ENCODE measurements at places on chromosomes 2 and 18.

DNA sequence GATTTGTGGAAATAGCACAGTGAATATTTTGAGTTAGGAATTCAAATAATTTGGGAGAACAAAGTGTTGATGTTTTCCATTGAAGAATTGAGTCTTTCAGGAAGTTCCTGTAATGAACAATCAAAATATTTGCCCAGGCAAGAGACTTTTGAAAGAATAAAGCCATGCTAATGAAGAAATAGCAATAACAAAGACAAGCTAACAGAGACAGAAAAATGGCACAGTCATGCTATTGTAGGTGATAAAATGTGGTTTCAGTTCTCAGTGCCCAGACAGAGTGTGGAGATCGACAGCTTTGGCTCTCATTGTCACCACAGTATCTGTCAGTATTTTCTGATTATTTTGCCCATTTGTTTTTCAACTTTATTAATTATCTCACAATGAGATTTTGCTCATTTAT lies 490.8 kb upstream of the PIK3C3 start:
- no peak for DNase-seq

GRCh38 chr2:171342067-171342413 lies 91.8 kb downstream of the METTL8 start:
- no peak for DNase-seq

GRCh38 chr18:70046796-70047195 lies 99.1 kb upstream of the CD226 start:
- no peak for DNase-seq

DNA sequence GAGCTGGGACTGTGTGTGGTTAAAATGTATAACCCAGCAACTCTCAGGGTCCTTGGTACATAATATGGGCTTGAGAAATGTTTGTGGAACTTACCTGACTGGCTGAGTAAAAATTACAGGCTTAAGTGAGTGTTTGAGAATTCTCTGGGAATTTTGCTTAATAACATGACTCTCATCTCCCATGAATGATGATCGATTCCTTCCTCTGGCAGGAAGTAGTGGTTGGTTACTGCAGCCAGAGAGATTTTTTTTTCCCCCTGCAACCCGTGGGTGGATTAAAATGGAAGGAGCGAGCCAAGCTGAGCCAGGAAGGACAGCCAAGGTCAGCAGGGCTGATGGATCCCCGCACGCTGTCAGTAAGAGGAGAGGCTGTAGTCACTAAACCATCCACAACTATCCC lies 40.6 kb upstream of the RFX8 start:
- no peak for DNase-seq

- DNase-seq = no peak
Measured at GRCh38 chr2:229210641-229211040, 60.4 kb downstream of the PID1 start.

DNA sequence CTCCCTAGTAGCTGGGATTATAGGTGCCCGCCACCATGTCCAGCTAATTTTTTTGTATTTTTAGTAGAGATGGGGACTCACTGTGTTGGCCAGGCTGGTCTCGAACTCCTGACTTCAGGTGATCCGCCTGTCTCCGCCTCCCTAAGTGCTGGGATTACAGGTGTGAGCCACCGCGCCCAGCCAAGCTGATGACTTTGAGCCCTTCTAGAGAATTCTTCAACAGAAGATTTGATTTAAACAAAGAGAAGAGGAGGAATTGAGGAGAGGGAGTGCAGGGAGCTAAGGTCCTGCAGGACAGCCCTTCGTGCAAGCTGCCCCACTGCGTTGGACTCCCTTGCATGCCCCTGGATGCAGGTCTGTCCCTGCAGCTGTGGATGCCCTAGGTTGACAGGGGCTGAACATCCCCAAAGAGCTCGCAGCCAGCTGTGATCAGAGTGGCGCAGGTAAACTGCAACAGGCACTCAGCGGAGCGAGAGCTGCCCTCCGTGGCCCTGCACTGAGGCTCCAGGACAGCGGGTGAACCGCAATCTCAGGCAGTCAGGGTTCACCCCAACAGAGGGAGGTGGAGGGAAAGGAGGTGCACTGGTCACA lies 13.7 kb downstream of the ADRA2B start:
- no peak for DNase-seq

- no peak for DNase-seq
Measured at GRCh38 chr2:55351672-55352071, 68.0 kb downstream of the CCDC88A start.

- no peak for DNase-seq
Measured at GRCh38 chr2:75707901-75708300, 2.8 kb downstream of the GCFC2 start.

- DNase-seq = no peak
Measured at GRCh38 chr2:236525411-236525997, 44.1 kb upstream of the ACKR3 start.

DNA sequence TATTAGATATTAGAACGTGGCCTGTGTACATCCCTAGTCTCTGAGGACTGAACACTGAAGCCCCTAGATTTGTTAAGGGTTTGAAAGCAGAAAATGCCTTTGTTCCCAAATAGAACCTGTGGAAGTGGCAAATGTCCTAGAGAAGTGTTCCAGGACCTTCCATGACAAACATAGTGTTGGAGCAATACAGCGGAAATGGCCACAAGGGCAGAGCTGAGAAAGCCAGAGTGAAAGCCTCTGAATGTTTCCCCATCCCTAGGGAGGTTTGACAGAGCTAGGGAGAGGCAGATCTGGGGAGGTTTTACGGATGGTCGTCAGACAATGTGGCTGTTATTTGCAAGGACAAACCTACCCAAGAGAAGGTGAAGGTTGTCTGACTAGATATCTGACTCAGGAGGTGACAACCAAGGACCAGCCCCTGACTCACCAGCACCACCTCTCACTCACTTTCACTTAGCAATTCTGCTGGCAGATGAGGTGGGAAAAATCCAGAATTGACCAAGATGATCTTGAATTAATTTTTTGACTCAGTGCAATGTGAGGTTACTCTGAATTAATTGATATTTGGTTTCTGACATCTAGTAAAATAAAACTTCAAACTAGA lies 24.1 kb downstream of the RBM43 start:
- no peak for DNase-seq

DNA sequence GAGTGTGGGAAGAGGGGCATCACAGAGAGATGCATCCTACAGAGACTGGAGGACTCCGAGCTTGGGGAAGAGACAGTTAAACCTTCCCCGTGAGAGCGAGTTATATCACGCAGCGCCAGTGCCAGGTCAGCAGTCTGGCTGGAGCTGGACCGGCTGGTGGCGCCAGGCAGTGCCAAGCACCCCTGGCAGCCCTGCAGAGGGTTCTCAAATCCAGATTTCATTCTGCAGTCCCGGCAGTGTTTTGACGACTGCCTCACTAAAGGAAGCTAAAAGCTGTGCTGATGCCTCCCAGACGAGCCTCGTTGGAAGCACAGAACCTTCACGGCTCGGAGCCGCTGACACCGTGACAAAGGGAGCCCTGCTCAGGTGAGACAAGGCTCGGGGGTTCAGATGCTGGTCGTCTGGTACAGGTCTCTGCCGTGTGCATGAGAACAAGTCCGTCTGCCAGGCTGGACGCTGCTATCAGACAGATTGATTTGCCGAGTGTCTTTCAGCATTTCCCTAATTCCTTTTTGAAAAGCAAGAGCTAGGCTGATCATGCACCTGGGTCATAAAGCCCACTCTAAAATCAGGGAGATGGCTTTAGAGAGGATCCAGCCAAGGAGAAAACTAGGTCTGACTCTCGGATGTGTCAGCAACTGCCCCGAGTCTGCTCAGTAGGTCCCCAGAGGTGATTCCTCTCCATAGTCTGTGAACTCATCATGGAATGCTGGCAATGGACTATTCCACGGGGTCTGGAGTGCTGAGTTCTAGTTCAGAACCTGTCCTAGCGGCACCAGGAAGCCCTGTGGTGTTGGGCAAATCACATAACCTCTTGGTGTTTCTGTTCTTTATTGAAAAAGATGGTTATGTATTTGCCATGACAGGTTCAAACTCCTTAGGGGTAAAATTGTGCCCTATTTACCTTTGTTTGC lies 240.6 kb downstream of the SOX11 start:
- DNase-seq = no peak

DNA sequence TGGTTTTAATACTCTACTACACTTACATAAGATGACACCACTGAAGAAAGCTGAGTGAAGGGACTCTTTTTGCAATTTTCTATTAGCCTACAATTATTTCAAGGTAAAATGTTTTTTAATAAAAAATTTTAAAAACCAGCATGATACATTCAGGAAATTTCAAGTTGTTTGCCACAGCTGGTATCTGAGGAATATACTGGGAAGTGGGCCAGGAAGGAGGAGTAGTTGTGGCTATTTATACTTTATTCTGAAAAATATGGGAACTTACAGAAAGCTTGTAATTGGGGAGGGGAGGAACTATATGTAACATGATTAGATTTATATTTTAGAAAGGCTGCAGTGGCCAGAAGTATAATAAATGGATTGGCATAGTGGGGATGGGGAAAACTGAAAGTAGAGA lies 40.8 kb downstream of the WDR35 start:
- DNase-seq = no peak

DNA sequence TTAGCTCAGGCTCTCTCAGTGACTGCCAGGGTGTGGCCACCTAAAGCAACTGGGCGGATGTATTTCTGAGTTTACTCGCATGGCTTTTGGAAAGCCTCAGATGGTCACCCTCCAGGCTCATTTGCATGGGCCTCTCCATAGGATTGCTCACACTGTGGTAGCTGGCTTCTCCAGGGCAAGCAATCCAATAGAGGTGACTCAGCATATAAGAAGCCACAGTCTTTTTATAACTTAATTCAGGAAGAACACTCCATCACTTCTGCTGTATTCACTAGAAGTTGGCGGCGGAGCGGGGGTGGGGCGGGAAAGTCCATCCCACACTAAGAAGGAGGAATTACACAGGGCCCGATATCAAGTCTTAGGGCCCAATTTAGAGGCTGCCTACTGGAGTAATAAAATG lies 3.6 kb upstream of the DOK6 start:
- no peak for DNase-seq

- no peak for DNase-seq
Measured at GRCh38 chr2:218281449-218281848, 10.9 kb downstream of the TMBIM1 start.

- no peak for DNase-seq
Measured at GRCh38 chr18:58624011-58624410, 4.9 kb downstream of the ALPK2 start.

- DNase-seq = no peak
Measured at GRCh38 chr18:48098007-48098406, 167.5 kb upstream of the SMAD2 start.

- no peak for DNase-seq
Measured at GRCh38 chr2:120477831-120478481, 132.0 kb downstream of the INHBB start.
